H7 (cell line): ENCODE measurements at places on chromosomes 1 and 21.

- DNase-seq, result no peak
Observed at GRCh38 chr1:184859381-184860105, 104.9 kb upstream of the EDEM3 start.

DNA sequence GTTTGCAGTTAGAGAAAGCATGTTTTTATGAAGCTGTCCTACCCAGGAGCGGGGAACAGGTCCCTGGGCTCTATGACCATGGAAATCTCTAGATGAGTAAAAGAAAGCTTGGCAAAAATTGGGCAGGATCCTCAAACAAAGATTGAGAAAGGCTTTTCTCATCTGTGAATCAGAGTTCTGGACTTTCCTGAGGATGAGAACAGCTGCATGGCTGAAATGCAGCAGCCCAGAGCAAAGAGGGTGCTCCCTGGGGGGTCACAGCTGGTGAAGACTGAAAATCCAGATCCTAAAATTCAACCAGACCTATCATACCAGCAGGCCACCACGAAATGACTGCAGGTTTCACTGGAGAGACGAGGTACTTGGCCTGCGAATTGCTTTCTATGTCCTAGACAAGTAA lies 65.7 kb upstream of the APP start:
- peak; percentile 13 for DNase-seq

- DNase-seq, result no peak
Observed at GRCh38 chr1:30744060-30744756, 13.4 kb downstream of the LAPTM5 start.

GRCh38 chr1:89405275-89405929 lies 41.5 kb downstream of the GBP6 start:
- peak; percentile 7 for DNase-seq

DNA sequence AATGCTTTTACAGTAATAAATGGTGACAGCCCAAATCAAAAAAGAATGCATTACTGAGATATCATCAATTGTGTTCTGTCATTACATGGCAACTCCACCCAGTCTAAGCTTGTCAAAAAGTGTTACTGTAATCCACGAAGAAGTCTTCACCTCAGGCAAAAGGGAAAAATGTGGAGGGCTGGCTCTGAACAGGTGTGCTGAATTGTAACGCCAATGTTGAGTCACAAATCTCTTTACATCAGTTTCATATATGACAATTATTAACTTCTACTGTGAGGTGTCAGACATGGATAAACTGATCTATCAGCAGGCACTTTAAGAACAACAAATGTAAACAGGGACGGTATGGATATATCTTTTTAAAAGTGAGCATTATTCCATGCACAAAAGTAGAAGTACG lies 98.5 kb upstream of the DMRTA2 start:
- no peak for DNase-seq
